ENCODE measurements at places on chromosomes 1 and 21.

DNA sequence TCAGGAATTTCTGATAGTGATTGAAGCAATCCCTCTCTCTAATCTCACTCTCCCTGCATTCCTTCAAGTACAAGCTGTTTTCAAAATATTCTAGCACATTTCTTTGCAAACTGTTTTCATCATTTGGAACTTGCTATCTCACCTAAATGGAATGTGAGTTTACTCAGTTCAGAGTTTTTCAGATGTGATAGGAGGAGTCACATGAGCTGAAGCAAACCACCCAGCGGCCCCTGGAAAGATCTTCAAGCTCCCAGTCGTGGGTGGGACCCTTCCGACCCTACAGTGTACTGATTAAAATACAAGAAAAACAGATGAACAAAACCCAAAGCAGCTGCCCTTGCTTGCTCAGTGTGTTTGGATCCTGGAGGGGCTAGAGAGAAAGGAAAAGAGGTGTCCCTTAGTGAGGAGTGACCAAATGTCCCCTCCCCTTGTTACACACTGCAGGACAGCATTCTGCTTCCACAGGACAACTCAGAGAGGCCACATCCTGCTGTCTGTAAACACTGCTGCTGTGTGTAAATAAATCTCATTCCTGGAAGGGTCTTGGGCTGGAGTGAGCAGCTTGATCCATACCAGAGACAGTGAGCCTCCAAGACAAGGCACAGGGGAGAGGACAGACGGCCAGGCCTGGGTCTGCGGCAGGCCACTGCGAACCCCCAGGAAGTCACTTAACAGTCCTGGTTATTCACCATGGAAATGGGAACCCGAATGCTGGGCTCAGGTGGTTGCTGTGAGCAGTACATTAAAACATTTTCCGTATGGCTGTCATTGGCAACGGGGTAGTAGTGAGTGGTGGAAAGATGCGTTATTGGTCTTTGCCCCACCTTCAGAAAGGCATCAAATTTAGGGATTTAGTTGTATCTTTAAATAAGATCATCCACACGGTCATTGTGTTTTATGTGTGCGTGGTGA is 229.2 kb downstream of the RHOU start:
- no peak for DNase-seq

DNA sequence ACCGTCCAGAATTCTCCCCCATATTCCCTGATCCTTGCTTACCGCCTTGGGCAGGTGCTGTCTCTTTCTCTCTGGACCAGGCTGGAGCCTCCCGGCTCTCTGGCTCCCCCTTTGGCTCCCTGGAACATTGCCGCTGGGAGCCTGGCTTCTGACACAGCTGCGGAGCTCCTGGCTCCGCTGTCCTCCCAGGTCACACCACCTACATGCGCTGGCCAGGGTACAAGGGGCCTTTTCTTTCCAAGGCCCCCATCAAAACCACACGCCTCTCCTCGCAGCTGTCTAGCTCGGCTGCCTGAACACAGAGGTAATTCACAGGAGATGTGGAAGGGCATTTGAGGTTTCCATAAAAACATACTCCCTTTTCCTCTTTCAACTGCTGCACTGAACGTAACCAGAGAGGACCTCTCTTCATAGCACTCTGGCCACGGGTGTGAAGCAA is 7.5 kb upstream of the ZNF648 start:
- DNase-seq, result no peak

DNA sequence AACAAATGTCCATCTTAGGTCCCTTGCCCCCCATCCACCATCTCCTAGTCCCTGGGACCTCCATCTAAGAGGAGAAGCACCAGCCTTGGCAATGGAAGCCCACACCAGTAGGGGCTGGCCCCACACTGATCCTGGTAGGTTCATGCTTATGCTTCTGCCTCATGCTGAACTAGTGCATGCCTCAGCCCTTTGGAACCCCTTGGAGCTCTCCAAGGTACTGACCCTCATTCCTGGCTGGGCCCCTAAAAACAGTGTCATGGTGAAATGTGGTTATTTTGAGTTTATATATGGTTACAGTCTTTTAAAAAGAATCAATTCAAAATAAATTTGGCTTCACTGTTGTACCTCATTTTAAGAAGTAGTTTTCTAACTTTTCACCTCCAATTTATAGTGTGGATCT is 108.3 kb downstream of the HIVEP3 start:
- no peak for DNase-seq

DNA sequence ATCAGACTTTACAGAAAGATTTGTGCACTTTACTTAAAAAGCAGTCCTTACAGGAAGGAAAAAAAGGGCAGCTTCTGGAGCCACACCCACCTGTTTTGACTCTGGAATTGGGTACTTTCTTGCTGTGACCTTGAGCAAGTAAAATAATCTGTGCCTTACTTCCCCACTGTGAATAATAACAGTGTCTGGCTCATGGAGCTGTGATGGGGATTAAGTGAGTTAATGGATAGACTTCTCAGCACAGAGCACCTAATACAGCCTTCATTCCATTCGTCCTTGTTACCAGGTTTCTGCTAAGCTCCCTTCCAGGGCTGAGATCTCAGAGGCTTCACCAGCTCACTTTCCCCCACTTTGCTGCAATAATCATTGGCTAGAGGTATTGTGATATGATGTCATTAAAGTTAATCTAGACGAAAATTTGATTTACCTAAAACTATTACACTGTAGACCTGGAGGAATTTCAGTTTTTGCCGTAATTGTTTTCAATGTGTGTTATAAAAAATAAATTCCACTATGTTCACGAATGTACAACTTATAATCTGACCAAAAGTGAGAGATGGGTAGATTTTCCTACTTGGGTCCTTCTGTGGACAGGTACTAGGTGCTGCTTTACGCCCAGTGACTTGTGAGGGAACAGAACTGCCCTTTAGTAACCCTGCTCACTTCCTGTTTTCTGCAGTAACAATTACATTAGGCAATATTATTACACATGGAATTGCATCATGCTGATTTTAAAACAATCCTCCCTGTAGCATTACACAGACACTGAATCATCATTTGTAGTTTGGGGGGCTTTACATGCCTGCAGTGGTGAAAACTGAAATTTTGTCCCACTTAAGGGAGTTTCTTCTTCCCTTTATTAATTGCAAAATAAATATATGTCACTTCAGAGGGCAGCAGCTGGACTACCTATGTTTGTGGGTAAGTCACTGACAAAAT is 19.7 kb upstream of the ABCG1 start:
- no peak for DNase-seq

- DNase-seq, result no peak
Measured at GRCh38 chr1:64861611-64862010, 104.7 kb downstream of the JAK1 start.

- peak; percentile 70 for DNase-seq
Measured at GRCh38 chr1:13699936-13700520, at the start of gene PRDM2. PRDM2 (plus strand) TSS chr1:13700188; CDS start chr1:13715606, 15,418 bp downstream.

GRCh38 chr1:6490181-6491080 is 1.0 kb downstream of the PLEKHG5 start:
- DNase-seq, result no peak

DNA sequence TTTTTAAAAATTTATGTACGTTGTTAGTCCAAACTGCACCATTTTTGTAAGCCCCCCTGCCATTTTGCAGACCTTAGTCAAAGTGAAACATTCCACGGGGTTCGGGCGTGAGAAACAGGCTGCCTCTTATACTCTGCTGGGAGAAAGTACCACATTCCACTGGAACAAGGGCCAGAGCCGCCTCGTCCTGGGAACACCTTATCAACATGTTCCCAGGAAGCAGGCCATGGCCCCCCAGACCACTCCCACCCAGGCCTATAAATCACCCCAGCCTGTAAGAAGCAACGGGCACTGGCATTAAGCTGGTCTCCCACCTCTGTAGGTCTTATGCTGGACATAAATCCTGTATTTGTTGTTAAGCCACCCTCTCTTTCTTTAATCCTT is 854 bp upstream of the ZRANB2 start:
- no peak for DNase-seq

DNA sequence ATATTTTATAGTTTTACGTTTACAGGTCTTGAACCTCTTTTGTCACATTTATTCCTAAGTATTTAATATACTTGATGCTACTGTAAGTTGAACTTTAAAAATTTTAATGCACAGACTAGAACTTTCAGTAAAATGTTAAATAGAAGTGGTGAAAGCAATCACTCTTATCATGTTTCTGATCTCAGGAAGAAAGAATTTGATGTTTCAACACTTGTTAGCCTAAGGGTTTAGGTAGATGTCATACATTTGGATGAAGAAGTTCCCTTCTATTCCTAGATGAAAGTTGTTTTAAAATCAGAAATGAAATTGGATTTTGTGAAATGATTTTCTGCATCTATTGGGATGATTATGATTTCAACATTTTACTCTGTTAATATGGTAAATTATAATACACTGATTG is 63.6 kb upstream of the TTLL7 start:
- DNase-seq, result no peak

- no peak for DNase-seq
Measured at GRCh38 chr1:8384577-8384976, 66.7 kb downstream of the SLC45A1 start.

- DNase-seq, result no peak
Measured at GRCh38 chr1:234840253-234840652, 230.3 kb upstream of the IRF2BP2 start.

DNA sequence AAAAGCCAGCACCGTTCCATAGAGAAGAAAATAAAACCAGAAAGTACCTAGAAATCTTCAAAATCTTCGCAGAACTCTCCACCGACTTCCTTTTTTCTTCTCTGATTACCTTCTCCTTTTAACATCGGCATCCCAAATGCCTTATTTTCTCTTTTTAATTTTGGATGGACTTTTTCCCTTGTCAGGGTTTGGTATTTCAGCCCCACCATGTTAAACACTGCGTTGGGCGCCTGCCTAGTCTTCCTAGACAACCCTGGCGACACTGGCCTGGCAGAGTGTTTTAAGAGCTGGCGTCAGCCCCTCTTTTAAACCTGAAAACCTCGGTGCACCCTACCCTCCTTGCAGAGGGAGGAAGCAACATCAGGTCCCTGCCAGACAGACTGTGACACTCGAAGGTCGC is 66.0 kb upstream of the EFHD2 start:
- peak; percentile 31 for DNase-seq

- no peak for DNase-seq
Measured at GRCh38 chr1:1118011-1118875, 2.4 kb upstream of the C1orf159 start.

- no peak for DNase-seq
Measured at GRCh38 chr1:43878440-43878839, 55.2 kb upstream of the ARTN start.

DNA sequence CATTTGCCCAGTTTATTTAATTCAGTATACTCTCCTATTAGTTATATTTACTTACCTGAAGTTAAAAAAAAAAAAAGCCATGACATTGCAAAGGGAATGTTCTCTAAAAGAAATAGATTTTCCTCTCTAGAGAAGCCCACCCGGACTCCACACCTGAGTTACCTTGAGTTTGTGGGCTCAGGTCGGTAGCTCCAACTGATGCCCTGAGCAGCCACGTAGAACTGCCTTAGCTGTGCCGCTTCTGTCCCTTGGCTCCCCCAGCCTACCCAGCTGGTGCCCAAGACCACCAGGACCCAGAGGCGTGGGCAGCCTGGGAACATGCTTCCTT is 250 bp downstream of the F5 start:
- DNase-seq, result no peak

DNA sequence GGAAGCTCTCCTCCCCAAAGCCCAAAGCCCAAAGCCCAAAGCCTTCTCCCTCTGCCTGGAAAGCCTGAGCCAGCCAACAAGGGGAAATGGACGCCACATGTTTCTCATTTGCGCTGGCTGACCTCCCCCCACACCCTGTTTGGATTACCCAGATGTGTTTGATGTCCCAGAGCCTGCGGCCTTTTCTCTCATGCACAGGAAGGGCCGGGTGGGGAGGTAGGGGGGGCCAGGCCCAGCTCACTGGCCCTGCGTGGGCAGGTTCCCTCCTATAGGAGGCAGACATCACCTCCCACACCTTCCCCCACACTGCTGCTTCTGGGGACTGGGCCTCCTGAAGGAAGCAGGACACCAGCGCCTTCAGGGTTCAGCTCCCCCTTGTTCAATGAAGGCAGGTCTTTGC is 116.3 kb downstream of the NAV1 start:
- no peak for DNase-seq

DNA sequence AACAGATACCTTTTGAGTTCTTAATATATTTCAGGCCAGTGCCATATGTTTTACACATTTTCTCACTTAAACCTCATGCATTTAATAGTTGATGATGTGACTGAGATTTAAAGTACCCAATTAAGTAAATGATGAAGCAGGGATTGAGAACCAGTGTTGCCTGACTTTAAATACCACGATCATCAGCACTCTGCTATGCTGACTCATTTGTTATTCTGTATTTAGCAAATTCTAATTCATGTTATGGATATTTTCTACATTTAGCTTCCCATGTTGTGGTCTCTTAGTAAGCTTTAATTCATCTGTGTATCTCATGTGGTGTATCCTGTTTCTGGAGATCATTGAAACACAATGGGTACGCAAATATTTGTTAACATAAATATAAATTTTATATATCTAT is 363.0 kb downstream of the PTBP2 start:
- no peak for DNase-seq

DNA sequence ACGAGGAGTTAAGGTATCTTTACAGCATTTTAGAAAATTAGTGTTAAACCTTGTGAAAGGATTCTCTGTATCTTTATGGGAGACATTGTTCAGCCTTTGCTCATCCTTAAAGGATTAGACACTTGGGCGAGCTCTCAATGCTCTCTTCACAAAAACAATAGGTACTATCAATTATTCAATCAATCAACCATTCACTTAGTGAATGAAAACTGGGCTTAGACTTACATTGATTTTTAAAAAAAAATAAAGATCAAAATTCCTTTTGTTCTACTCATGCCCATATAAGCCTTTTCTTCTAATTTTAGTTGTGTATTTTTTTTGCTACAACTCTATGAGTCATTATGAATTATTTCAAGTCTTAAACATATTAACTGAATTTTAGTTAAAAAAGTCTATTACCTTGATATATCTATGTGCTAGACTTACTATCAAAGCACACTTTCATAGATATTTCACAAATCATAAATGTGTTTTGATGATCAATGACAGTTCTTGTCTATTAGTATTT is 181.2 kb downstream of the DPYD start:
- no peak for DNase-seq

- DNase-seq, result no peak
Measured at GRCh38 chr1:198879711-198880306, 241.0 kb downstream of the PTPRC start.

- DNase-seq, result no peak
Measured at GRCh38 chr1:21848524-21849174, 36.6 kb downstream of the LDLRAD2 start.

GRCh38 chr1:205739348-205740160 is 10.4 kb downstream of the NUCKS1 start:
- DNase-seq, result no peak

GRCh38 chr1:90922202-90922601 is 99.6 kb downstream of the ZNF644 start:
- no peak for DNase-seq

DNA sequence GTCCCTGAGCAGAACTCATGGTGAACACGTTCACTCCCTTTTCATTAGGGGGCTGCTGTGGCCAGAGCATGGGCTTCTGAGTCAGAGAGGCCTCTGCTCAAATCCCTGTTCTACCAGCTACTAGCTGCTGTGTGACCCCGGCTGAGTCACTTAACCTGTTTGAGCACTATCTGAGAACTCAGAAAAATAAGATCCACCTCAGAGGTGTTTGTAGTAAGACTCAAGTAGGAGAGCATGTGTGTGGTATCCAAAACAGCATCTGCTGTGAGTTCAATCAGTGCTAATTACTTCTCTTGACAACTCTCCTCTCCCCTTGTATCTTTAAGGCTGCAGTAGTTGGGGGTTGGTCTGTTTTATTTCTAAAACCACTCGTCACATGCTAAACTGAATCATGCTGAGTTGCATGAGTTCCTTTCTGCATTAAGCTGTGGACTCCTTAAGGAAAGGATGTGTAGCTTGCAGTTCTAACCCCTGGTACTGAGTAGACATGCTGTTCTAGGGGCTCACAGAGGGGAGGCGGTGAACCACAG is 39.7 kb upstream of the JUN start:
- DNase-seq, result no peak
